Mesenchymal stem cell (in vitro differentiated cells and primary cell): ENCODE measurements at places on chromosomes 1 and 21.

DNA sequence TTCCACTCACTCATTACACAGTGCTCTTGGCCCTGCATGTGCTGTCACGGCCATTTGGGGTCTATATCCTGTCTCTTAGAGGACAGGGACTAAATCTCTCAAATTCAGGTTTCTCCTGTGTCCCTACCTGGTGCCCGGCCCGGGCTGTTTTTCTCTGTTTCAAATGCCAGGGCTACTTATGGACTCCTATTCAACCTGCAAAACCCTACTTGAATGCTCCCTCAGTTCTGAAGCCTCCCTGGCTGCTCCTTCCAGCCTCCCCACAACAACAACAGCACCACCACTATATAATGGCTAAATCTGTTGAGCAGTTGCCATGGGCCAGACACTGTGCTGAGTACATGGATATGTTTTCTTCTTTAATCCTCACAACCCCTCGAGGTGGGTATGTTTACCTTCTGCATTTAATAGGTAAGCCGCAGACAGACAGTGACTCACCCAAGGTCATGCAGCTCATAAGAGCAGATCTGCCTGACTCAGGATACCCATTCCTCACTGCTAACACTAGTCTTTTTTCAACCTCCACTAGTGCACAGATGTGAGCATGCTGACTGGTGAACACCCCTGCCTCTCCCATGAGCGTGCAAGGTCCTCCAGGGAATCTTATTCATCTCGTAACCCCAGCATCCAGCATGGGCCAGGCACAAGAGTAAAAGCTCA is 29.9 kb downstream of the DHRS3 start:
- peak; percentile 16 for DNase-seq

DNA sequence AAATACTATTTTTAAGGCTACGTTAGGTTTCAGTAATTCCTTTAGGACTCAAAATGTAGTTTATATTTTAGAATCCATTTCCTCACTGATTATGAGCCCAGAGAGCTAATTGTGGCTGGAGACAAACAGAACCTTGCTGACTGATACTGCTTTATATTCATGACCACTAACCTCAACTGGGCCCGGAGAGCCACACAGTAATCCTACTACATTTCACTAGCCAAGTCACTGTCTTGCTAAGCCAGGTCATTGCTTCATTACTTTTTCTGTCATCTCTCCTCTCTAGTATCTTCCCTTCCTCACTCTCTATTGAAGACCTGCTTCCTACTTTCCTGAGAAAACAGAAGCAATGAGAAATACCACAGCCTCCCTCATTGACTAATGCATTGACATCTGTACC is 24.7 kb downstream of the IL23R start:
- DNase-seq = no peak

GRCh38 chr1:4147509-4147908 is 247.4 kb upstream of the C1orf174 start:
- DNase-seq = no peak

GRCh38 chr1:184597650-184598357 is 156.9 kb downstream of the EDEM3 start:
- peak; percentile 45 for DNase-seq

DNA sequence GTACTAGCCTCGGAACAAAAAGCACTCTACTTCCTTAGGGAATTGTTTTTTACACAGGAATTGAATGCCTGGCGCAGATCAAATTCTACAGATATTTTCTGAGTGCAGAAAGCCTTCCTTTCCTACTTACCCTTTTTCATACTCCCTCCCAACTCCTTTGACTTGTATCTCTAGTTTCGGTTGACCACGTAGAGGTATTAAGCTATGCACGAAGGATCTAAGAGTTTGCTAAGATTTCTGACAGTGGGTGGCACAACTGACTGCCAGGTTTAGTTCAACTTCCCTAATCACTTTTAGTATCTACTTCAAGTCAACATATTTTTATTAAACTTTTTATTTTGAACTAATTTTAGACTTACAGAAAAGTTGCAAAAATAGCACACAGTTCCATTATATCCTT is 5.0 kb downstream of the TOR1AIP2 start:
- no peak for DNase-seq

DNA sequence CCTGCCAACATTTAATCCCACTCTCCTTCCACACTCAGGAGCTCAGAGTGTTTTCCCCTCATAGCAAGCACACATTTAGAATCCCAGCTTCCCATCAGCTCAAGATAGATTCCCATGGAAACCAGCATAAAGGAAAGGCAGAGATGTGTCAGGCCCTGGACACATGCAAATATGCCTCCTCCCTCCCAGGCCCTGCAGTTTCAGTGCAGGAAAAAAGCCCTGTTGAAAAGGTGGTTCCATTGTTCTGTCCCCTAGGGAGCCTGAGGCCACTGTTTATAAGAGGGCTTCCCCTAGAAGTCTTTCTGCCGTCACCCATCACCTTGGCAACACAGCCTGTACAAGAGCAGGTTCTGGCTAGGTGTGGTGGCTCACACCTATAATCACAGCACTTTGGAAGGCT is 3.6 kb downstream of the CACNA1S start:
- no peak for DNase-seq

DNA sequence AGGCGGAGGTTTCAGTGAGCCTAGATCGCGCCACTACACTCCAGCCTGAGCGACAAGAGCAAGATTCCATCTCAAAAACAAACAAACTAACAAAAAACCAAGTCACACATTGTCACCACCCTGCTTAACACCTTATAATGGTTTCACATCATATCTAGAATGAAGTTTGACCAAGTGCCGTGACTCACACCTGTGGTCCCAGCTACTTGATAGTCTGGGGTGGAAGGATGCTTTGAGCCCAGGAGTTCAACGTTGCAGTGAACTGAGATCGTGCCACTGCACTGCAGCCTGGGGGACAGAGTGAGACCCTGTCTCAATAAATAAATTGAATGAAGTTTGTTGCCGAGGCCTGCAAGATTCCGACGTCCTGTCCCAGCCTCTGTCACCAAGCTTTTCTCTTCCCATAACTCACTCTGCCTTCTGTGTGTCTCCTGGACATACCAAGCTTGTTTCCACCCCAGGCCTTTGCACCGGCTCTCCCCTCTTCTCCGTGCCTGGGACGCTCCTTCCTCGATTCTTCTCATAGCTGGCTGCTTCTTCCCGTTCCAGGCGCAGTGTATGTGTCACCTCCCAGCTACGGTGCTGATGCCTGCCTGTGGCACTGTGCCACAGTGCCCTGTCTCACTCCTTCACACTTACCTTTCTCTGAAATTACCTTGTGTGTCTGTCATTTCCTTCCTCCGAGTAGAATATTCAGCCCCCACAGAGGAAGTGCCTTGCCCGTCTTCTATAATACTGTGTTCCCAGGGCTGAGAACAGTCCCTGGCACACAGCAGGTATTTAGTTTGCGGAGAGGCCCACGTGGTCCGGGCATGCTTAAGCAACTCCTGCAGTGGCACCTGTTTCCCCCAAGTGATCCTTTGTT is 3.8 kb upstream of the SELENON start:
- DNase-seq = no peak

DNA sequence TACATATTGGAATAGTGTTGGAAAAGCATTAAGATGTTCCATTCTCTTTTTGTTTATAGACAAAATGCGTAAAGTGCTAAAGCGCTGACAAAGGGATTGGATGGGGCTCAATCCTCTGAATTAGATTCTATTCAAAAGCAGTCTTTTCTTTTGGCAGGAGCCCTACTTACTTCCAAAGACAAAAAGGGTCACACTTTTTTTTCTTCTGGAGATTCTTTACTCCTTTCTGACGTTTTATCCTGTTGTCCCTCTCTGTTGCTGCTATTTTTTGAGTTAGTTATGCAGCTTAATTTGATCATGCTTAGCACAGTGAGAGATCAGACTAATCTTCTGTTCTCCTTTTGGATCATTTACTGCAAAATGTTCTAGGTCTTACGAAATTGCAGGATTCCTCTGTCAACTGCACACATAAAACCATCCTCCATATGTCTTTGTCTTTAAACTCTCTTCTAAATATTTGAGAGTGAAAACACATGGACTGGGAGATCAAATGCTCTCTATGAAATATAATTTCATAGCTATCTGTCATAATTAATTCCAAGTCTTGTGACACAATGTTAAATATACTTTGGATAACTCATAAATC is 656.4 kb upstream of the ADGRL2 start:
- no peak for DNase-seq

- no peak for DNase-seq
These were observed 132.1 kb downstream of the RPS6KC1 start for GRCh38 chr1:213183036-213183672.

DNA sequence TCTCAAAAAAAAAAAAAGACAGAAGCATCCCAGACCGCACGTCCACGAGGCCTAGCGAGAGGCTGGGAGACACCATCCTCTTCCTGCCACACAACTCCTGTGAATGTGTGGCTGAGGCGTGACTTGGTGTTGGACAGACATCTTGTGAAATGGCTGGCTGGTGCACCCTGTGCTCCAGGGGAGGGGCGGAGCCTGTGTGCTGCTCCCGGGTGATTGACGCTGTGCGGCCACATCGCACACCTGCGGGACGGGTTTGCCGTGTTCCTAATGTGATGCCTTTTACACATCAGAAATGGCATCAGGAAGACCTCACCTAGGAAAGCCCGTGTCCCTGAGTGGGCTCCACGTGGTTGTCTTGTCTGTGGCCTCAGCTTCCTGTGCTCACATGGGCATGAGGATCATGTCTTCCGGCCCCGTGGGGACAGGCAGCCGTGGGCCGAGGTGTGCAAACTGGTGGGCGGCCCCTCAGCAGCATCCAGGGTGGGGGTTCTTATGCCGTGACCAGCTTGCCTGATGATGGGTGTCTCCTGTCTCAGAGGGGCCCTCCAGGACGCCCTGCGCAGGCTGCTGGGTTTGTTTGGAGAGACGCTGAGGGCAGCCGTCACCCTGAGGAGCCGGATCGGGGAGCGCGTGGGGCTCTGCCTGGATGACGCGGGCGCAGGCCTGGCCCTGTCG is 64.4 kb downstream of the PCNT start:
- no peak for DNase-seq

DNA sequence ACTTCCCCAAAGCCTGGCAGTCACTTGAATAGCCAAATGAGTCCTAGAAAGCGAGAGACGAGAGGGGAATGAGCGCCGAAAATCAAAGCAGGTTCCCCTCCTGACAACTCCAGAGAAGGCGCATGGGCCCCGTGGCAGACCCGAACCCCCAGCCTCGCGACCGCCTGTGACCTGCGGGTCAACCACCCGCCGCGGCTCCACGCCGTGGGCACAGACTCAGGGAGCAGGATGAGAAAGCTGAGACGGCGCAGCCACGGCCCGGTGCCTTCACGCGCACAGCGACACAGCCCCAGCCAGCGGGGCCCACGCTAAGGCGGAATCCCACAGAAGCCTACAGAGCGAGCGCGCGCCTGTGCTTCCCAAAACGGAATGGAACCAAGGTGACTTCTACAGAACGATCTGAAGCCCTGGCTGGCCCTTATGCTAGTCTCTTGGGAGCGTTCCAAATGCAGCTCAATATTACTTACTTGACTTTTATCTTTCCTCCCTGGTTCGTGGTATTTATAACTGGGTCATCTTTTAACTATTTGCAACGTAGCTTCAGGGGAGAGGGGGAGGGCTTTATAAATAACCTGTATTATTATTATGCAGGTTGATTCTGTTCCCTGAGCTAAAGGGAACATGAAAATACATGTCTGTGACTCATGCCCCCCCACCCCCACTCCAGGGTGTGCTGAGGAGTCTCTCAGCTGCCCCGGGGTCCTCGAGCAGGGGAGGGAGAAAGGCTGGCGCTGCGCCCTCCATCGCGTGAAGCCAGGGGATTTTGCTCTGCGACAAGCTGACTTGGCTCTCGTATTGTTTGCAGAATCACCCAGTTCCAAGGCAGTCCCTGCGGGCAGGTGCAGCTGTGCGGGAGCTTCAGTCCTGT is 1.7 kb downstream of the TSPEAR start:
- no peak for DNase-seq

- DNase-seq = peak; percentile 32
These were observed 19.4 kb downstream of the URB2 start for GRCh38 chr1:229645324-229645993.

DNA sequence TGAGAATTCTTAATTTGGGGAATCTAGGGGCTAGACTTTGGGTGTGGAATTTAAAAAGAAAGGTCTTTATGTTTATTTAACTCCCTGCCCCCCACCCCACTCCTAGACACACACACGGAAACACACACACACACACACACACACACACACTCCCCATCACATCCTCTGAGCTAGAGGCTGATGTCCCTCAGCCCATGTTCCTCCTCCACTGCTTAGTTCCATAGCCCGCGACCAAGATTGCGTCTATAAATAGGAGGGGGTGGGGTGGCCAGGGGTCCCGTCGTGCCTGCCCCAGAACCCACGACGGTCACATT is 655 bp upstream of the KIRREL1 start:
- peak; percentile 73 for DNase-seq
